ENCODE measurements at places on chromosomes 6 and 20.

DNA sequence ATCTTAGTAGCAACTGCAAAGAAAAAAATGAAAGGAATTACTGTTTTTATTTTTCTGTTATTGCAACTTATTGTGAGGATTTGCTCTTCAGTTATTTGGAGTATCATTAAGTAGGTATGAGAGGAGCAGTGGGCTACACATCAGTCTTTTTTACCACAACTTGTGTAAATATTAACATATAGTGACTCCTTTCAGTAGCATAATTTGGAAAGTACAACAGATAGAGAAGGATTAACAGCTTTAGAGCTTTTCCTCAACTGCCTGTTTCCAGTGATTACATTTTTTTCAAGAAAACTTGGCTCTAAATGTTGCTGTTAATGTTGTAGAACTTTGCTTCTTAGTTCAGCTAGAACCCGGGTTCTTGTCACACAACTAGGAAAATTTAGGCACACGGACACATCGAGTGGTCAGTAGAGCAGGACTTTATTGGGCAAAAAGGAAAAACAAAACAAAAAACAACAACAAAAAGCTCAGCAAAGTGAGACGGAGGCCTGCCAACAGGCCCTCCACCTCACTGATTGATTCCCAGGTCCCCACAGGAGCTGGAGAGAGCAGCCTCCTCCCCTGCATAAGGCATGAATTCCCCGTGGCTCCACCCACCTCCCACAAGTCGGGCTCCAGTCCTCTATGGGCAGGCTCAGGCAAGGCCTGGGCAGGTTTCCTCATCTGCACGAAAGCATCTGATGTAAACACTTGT is 75.1 kb downstream of the ADGRG6 start:
- DNase-seq = no peak

DNA sequence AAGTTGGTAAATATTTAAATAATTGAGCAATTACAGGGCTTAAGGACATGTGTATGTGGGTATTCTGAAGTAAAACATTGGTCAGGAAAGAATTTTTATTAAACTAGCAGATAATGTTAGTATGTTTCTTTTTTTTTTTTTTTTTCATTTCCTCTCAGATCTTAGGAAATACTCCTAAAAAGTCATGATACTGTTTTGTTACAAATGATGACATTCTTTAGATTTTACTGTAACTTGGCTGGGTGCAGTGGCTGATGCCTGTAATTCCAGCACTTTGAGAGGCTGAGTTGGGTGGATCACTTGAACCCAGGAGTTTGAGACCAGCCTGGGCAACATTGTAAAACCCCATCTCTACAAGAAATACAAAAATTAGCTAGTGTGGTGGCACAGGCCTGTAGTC is 41.5 kb downstream of the CDC40 start:
- DNase-seq = no peak

DNA sequence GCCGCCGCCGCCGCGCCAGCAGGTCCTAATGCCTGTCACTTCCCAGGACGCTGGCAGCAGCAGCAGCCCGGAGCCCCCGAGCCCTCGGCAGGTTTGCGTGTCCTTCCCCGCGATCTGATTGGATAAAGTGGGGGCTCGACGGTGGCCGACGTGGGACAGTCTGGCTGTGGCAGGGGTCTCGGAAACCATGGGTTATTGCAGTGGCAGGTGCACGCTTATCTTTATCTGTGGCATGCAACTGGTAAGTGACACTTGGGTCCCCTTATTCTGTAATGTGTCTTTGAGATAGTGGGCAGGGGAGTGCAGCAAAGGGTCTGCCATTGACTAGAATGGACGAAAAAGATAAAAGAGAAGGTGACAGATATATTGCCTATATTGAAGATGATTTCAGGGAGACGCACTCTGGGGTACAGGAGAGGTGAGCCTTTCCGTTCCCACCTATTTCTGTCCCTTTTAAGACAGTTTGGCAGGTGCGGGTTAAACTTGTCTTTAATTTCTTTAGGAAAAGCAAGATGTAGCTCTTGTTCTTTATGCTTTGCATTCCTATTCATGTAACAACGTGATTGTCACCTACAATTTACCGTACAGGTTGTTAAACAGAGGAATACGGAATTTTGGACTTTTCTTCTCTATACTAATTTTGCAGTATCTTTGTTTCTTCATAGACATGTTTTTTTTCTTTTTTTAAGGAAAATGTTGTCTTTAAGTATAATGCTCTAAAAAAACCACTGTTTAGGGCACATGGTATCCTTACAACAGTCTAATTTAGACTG is 535 bp downstream of the NKAIN2 start:
- DNase-seq = no peak

GRCh38 chr6:8940356-8940755 is 505.0 kb upstream of the SLC35B3 start:
- DNase-seq = no peak

DNA sequence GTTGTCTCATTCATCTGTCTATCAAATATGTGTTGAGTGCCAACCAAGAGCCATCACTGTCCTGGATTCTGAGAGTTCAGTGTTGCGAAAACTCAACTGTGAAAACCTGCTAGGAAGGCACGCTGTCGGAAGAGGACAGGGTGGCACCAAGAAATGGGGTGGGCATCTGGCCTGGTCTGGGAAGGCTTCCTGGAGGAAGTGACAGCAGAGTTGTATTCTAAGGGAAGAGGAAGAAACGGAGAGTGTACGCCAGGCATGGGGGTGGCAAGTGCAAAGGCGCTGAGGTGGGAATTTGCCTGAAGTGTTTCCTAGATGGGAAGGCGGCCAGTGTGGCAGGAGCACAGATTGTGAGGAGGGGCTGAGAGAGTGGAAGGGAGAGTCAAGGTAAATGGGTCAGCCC is 91.2 kb downstream of the ANKRD60 start:
- DNase-seq = no peak

DNA sequence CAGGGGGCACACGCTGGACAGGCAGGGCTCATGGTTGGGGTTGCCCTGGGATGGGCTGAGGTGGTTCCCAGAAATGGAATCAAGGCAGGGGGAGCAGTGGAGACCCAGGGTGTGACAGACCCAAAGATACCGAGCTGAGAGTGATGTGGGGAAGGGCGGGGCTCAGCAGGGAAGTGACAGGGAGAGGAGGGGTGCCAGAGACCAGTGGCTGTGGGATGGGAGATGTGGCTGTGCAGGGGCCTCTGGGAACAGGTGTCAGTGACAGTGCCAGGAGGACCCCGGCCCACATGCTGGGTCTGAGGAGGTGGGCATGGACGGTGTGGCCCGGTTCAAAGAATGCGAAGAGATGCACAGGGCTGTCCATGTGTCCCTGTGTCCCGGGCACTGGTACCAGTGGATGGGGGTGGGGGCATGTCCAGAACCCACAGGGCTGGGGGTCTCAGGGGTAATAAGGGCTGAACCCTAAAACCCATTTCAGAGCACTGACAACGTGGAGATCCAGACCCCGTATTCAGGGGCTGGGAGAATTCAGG is 1.0 kb downstream of the CABLES2 start:
- no peak for DNase-seq

GRCh38 chr6:7821426-7821825 is 89.2 kb downstream of the TXNDC5 start:
- DNase-seq = no peak

DNA sequence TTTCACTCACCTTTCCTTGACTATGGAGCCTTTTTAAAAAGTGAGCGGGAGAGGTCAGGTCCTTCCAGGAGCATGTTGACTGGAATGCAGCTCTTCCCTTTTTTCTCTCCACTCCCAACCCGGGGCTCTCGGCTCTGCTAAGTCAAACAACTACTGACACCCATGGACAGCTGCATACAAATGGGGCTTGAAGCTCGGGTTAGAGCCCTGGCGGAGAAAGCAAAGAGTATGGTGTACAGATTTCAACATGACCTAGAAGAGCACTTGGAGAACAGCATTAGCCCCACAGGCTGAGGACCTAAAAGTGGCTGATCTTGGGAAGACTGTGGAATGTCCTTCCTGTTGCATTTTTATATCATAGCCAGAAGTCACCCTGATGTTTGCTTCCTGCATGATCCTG is 162.0 kb upstream of the STMND1 start:
- no peak for DNase-seq

GRCh38 chr6:156886409-156886808 is 109.2 kb downstream of the ARID1B start:
- no peak for DNase-seq

Measured in stimulated activated CD8-positive, alpha-beta memory T cell treated with anti-CD3 and anti-CD28 coated beads, Interleukin-4, amount 100 ng/mL, for 24 hours (primary cell).